CD8-positive, alpha-beta memory T cell (primary cell): ENCODE measurements at places on chromosomes 3 and 15. TPM values are rescaled to one million over a fixed set of nuclear protein-coding genes. Genes with fewer than 3 reads are reported as not detected.

UROC1 gene
- not detected for total RNA-seq

RPN1 gene
- 188 TPM for total RNA-seq

CCR8 gene
- 2.9 TPM for total RNA-seq

A4GNT gene
- total RNA-seq, result not detected

TJP1 gene
- total RNA-seq, result not detected

CTXN2 gene
- not detected for total RNA-seq

MRAS gene
- total RNA-seq, result 0.38 TPM

CCDC39 gene
- total RNA-seq, result not detected

SERPINI1 gene
- 1.9 TPM for total RNA-seq

GHSR gene
- total RNA-seq, result not detected

SCN11A gene
- total RNA-seq, result 0.07 TPM

SERPINI2 gene
- total RNA-seq, result not detected

DOCK3 gene
- 2.1 TPM for total RNA-seq

PLA2G4D gene
- not detected for total RNA-seq

EFCC1 gene
- 0.11 TPM for total RNA-seq

LNP1 gene
- total RNA-seq, result 1.5 TPM

UBR1 gene
- 28.6 TPM for total RNA-seq

PLA2G4B gene
- 6.8 TPM for total RNA-seq

PRRT3 gene
- total RNA-seq, result 12.1 TPM

NANOGP8 gene
- total RNA-seq, result not detected

ADGRG7 gene
- not detected for total RNA-seq

CLRN1 gene
- total RNA-seq, result not detected

UTS2B gene
- not detected for total RNA-seq

MOBP gene
- not detected for total RNA-seq

TPRA1 gene
- 48.9 TPM for total RNA-seq

WDR93 gene
- total RNA-seq, result not detected

FAM81A gene
- 0.97 TPM for total RNA-seq

HCLS1 gene
- 184 TPM for total RNA-seq

CHCHD4 gene
- 21.8 TPM for total RNA-seq

MORC1 gene
- total RNA-seq, result not detected

PARP14 gene
- total RNA-seq, result 41.3 TPM

MAP2K5 gene
- total RNA-seq, result 21.4 TPM

GOLGA8T gene
- not detected for total RNA-seq

MCCC1 gene
- 32.8 TPM for total RNA-seq

CEP19 gene
- 7.4 TPM for total RNA-seq

CYP8B1 gene
- not detected for total RNA-seq
